Activated T-cell treated with anti-CD3 and anti-CD28 coated beads, Interleukin-2, amount 50 U/mL, for 1 hour (primary cell): ENCODE measurements at places on chromosomes 6 and 20.

DNA sequence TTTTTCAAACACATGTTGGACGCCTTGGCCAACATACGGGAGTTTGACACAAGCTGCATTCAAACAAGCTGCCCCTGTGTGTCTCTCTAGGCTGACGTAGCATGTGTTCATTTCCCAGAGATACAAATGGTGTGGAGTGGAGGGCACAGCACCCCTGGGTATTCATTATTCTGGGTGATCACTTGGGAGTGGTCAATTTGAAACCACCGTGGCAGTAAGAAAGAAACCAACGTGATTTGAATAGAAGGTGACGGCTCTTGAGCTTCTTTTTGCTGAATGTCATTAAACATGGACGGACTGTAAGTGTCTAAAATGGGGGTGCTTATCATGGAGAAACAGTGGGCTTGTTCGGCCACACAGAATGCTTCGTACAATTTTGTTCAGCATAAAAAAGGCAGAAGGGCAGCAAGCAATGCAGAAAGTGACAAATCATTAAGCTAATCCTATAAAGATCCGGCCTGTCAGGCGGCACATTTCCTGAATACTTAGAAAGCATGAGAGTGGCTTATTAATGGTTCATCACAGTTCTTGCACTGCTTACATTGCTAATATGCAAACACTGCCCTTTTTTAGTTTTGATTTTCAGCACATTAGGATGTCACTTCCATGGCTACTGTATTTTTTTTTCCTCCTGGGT lies 1261.9 kb upstream of the CITED2 start:
- no peak for DNase-seq

- DNase-seq: peak; percentile 81
Observed at GRCh38 chr20:3045816-3046676, at the start of gene MRPS26. Gene MRPS26, plus strand, starts transcription at chr20:3046052. Its CDS starts 17 bp downstream, at chr20:3046069.

GRCh38 chr6:4661391-4661790 lies 114.8 kb upstream of the CDYL start:
- DNase-seq: no peak

GRCh38 chr20:9253006-9253539 lies 184.2 kb downstream of the PLCB4 start:
- DNase-seq: no peak

GRCh38 chr20:59421920-59422637 lies 121.7 kb downstream of the EDN3 start:
- DNase-seq: no peak

GRCh38 chr6:44837255-44837654 lies 449.7 kb downstream of the CDC5L start:
- no peak for DNase-seq

DNA sequence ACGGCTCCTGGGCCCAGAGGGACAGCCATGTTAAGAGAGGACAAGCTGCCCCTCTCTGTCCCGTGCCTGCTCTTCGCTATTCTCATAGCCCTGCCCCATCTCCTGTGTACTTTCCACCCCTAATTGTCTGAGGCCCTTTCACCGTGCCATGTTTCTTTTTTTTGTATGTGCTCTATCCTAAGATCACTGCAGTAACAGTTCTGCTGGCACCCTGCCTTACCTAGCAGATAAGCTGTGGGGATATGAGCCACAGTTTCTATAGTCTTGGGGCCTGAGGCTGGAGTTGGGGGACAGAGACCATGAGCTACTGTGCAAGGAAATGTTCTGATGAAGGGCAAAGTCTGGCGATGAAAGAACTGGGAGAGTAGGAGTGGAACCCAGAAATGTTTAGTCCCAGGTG lies 269.5 kb upstream of the CITED2 start:
- no peak for DNase-seq

GRCh38 chr6:158552796-158553138 lies 7.1 kb upstream of the TMEM181 start:
- DNase-seq: no peak

- no peak for DNase-seq
Observed at GRCh38 chr20:62142252-62143080, 728 bp downstream of the PSMA7 start.

GRCh38 chr6:90458353-90459224 lies 128.3 kb downstream of the MAP3K7 start:
- peak; percentile 60 for DNase-seq

GRCh38 chr6:36224918-36225461 lies 28.4 kb downstream of the BRPF3 start:
- DNase-seq: no peak

DNA sequence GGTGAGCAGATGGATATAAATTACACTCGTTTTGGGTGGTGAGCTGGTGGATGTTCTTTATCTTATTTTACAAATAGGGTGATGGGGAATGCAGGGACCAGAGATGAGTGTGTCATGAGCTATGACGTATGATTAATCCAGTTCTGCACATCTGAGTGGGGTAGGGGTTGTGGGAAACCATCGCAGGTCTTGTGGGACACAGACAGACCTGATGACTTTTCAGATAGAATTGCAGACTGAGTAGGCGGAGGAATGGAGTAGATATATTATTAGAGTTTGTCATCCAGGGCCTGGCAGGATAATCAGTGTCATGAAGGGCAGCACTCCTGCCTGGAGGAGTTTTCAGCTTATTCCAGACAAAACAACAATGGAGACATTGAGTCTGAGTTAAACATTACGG lies 12.9 kb upstream of the DSP start:
- DNase-seq: no peak

GRCh38 chr20:11972478-11972877 lies 54.8 kb downstream of the BTBD3 start:
- no peak for DNase-seq

DNA sequence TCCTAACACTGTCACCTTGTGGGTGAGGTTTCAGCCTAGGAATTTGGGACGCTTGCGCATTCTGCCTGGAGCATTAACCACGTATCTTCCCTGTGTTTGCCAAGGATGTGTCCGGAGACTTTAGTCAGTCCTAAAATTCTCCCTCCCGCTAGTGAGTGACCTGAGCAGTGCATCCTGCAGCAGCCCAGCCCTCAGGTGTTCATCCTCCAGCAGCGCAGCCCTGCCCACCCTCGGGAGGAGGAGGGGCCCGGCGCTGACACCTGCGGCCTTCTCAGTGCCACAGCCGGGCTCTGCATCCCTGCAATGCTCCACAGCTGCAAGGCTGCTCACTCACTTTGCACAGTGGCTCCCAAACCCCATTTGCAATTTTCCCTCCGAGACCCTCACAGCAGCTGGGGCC lies 79.5 kb downstream of the ERMARD start:
- no peak for DNase-seq

GRCh38 chr6:33620856-33621710 lies at the start of gene ITPR3:
Gene ITPR3, plus strand, starts transcription at chr6:33621322. Its CDS starts 281 bp downstream, at chr6:33621603.
- peak; percentile 79 for DNase-seq

GRCh38 chr6:11795403-11795802 lies 16.8 kb upstream of the ADTRP start:
- no peak for DNase-seq
